NCI-H187 treated with DMSO at 0.1 percent for 48 hours (cell line): ENCODE measurements at places on chromosomes 4 and X.

GRCh38 chr4:113971706-113972360, 7.6 kb downstream of the ARSJ start:
- DNase-seq: no peak

DNA sequence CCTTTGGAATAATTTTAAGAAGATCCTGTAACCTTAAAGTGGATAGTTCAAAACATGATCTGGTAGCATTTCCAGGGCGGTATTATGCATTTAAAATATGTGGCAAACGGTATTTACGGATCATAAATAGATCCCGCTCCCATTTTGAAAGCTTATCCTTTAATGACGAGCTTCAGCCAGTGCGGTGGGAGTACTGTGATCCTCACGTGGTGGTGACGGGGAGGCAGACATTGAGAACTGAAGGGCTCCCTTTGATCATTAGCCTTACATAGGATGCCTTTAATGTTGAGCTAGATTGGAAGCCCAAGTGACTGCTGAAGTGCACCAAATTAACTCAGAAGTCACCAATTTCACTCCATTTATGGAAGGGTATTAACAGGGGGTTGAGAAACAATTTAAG, 56.9 kb downstream of the KIT start:
- no peak for DNase-seq

- no peak for DNase-seq
Measured at GRCh38 chr4:31341601-31342359, 621.6 kb downstream of the PCDH7 start.

DNA sequence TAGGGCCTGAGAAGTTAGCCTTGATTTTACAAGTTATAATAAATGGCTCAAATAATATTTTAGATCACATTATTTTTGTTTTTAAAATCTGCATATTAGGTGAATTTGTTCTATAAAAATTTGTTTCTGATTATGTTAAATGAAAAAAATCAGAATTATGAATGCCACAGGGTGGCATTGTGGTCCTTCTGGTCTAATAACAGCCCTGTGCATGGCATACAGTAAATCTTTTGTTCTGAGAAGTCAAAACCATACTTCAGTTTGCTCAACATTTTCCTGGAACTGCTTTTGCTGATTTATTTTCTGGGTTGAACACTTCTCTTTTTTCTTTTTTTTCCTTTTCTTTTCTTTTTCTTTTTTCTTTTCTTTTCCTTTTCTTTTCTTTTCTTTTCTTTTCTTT, 101.0 kb upstream of the UBQLN2 start:
- DNase-seq: no peak

GRCh38 chrX:310621-311155, 7.9 kb downstream of the GTPBP6 start:
- DNase-seq: no peak

DNA sequence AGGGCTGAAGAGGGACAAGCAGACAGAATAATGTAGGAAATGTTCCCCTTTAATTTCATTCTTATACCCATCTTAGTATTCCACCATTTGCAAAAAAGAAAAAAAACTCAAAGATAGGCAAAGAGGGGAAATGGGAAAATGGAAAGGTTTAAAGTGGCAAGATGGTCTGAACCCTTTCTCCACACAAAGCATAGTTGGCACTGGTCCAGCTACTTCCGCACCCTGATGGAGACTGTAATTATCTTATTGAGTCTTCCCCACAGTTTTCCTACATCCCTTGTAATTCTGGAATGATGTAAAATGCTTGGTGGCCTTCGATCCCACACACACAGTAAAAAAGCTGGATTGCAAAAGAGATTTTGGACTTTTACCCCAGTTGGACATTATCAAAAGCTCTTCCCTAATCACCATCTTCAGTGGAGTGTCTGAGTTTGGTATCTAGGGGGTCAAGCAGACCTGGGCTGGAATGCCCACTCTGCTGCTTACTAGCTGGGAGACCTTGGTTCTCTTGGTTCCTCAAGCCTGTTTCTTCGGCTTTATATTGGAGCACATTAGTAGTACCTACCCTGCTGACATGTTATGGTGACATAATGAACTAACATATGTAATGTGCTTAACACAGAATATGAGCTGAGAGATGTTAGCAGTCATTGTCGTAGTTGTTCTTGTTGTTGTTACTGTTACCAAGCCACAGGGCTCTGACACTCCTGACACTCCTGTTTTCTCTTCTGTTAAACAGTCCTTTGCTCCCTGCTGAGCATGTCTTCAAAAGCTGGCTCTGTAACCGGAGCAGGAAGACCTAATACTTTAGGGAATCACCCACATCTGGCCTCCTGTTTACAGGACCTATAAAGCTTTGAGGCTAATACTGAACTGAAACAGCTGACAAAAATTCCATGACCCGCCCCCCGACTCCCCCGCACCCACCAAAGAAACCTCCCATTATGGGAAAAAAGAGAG, 4.7 kb downstream of the SRPX2 start:
- no peak for DNase-seq

DNA sequence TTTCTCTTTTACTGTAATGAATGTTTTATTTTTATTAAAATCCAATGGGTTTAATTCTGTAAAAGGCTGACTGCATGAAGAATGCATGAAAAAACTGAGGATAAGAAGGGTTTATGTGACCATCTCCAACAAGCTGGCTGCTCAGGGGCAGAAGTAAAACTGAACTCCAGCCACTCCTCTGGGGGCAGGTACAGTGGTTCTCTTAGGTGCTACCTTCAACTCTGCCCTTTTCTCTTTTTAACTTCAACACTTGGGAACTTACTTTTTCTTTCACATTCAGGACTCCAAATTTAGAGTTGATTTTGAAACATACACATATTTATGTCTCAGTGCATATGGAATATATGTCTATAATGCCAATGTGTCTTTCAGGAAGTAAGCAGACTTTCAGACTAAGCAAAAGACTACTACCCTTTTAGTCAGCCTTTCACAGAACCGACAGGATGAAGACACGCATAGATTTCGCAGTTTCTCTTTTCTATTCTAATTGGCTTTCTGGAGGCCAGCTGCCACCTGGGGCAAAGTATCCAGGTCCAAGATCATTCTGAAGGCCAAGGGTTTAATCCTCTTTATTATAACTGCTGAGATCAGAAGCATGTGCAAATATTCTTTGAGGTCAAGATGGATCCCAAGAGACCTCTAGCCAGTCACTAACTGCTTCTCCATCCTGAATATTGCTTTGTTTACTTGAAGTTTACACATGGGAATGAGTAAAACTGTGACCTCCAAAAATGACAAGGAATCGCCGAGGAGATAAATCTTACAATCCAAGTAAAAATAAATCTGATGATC, 30.7 kb downstream of the HS3ST1 start:
- no peak for DNase-seq

GRCh38 chr4:168791376-168791775, 218.7 kb downstream of the CBR4 start:
- DNase-seq: no peak

DNA sequence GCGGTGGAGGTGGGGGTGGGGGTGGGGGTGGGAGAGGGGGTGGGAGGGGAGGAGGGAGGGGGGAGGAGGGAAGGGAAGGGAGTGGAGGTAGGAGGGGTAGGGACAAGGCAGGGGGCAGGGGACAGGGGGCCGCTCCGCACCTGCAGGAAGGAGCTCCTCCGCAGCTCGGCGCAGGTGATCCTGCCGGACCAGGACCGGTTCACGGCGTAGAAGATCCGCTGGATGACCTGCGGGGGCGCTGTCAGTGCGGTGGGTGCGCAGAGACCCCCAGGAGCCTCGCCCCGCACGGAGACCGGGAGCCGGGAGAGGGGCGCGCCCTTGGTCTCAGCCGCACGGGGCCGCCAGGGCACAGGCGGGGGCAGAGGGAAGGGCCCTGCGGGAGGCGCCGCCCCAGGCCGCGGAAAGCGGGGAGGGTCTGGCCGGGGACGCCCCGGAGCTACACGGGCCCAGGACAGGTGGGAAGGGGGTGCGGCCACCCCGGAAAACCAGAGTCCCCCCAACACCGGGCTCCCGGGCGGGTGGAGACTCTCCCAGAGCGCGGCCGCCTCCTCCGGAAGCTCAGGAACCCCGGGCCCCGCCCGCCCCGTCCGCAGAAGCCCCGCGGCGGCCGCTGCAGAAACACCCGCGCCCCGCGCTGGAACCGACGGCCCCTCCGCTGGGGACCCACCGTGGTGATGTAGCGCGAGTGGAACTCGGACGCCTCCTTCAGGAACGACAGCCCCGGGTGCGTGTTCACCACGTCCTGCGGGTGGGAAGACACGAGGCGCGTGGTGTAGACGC, 27.6 kb upstream of the GTPBP6 start:
- DNase-seq: no peak

DNA sequence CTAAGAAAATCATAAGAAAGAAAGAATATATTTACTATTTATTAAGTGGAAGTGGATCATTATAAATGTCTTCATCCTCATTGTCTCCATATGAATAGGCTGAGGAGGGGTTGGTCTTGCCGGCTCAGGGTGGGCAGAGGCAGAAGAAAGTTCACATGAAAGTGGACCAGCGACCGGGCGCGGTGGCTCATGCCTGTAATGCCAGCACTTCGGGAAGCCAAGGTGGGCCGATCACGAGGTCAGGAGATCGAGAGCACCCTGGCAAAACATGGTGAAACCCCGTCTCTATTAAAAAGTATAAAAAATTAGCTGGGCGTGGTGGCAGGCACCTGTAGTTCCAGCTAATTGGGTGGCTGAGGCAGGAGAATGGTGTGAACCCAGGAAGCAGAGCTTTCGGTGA, 1145.4 kb downstream of the STIM2 start:
- no peak for DNase-seq

GRCh38 chrX:103779141-103779789, 2.6 kb downstream of the PLP1 start:
- DNase-seq: no peak

DNA sequence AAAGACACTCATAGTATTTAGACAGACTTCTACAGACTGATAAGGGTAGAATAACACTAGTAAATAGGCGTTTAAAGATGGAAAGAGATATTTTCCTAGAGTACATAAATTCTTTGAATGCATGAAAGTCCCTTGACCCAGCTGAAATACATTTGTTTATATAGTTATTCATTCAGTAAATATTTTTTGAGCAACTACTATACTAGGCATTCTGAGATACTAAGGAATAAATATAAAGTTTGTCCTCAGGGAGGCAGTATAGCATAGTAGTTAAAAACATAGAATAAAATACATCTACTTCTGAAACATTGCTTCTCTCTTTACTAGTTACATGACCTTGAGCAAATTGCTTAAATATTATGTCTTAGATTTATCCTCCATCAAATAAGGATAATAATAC, 27.4 kb downstream of the HMGN5 start:
- no peak for DNase-seq

- no peak for DNase-seq
Measured at GRCh38 chr4:128863312-128864075, 54.0 kb downstream of the JADE1 start.

GRCh38 chrX:56281789-56282188, 49.6 kb downstream of the KLF8 start:
- DNase-seq: no peak

DNA sequence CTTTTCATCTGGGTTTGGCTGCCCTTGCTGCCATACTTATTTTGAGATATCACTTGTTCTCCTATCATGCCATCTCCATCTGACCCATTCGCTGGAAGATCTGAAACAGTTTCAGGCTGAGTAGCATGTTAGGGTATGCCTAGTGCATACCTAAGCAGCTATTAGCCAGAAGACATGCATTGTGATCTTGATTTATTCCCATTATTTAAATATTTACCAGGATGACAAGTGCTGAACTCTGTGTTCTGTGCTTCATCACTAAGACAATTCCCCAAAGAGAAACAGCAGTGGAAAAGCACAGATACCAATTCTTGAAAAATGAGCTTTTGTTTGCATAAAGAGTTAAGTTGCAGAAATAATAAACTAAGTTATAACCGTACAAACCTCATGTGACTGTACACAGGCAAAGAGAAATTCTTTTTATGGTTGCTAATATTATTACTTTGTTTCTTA, 271.0 kb upstream of the ARSJ start:
- DNase-seq: no peak

GRCh38 chr4:56640621-56641493, 40.2 kb downstream of the HOPX start:
- DNase-seq: no peak
